ENCODE measurements at places on chromosomes 12 and 14.
A peak's percentile ranks its signal among the peaks of the same experiment; 100 is the strongest.

GRCh38 chr14:82094829-82095345, 561.2 kb upstream of the SEL1L start:
- no peak for DNase-seq

DNA sequence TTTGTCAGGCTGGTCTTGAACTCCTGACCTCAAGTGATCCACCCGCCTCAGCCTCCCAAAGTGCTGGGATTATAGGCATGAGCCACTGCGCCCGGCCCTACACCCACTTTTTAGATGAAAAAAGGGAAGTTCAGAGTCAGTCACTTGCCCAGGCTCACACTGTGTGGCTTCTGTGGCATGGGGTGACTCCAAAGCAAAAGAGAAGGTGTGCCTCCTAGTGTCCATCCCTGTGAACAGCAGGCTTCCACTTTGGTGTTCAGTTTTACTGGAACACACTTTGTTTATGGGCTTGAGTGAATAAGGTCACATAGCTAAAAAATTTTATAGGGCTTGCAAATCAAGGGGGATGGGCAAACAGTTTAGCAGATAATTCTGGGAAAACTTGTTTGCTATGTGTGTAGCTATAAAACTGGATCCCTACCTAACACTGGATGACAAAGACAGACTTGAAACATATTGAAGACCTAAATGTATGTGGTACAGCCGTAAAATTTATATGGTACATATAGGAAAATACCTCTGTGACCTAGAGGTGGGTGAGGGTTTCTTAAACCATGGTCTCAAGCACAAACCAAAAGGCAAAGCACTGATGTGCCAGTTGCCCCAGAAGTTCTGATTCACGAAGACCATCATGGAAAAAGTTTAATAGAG, 54.9 kb downstream of the EID3 start:
- peak; percentile 80 for DNase-seq

DNA sequence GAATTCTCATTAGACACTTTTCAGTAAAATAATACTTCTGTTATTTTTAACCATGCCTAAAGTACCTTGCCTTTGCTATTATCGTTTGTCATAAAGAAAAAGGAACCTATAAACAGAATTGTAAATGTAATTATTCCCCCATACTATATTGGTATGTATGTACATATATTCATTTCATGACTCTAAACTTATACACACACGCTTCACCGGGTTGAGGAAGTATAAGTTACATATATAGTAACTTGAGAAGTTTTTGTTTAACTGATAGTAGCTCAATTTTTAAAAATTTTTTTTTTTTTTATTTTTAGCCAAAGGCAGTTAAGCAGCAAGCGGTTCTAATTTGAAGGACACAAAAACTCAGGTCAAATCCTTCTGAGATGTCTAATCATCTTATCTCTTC, 107.6 kb downstream of the PLEKHG7 start:
- no peak for DNase-seq

DNA sequence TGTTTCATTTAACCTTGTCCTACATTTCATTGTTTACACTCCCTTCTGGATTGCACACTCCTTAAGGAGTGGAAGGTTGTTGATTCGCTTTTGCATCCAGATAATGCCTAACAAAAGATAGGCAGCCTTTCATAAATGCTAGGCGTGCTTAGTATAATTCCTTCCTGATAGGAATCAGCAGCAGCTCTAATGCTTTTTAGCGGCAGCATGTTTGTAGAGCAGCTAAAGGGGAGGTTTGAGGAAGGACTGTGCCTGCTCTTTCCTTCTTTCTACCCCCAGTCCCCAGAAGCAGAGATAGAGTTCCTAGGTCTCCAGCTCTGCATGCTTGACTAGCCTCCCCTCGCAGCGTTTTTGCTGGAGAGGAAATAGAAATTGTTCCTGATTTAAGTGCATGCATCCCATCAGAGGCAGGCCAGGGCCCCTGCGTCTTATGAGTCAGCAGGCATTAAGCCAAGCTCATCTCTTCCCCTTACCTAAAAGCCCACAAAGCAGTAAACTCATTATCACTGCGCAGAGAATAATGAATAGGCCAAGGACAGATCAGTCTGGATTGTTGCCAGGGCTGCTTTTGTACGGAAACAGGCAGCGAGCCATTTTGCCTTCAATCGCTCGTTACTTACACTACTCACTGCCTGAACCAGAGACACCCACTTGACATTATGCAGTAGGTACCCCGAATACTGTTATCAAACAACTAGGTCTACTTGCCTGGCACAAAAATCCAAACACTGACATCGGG, 14.0 kb upstream of the TBPL2 start:
- no peak for DNase-seq

- no peak for DNase-seq
These were observed 59.7 kb upstream of the NAP1L1 start for GRCh38 chr12:76144245-76144549.

DNA sequence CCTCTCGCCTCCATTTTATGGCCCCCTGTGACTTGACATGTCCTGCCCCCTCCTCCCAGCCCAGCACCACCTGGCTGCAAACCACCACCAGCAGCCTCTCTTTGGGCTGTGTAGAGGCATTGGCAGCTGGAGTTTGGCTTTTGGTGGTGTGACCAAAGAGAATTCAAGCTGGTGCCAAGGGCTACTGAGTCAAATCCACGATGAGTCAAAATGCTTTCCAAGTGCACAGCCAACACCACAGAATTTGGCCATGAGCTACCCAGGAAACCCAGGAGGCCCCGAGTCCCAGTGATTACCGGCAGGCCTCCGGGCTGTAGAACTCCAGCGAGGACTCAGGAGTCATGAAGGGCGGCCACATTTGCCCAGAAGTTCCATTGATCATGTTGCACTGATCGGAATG, 53.8 kb downstream of the SCARB1 start:
- no peak for DNase-seq

- peak; percentile 61 for DNase-seq
These were observed 133.8 kb upstream of the NUDT4 start for GRCh38 chr12:93243689-93244513.

GRCh38 chr12:6532927-6533652, 1.2 kb upstream of the GAPDH start:
- DNase-seq = peak; percentile 25

DNA sequence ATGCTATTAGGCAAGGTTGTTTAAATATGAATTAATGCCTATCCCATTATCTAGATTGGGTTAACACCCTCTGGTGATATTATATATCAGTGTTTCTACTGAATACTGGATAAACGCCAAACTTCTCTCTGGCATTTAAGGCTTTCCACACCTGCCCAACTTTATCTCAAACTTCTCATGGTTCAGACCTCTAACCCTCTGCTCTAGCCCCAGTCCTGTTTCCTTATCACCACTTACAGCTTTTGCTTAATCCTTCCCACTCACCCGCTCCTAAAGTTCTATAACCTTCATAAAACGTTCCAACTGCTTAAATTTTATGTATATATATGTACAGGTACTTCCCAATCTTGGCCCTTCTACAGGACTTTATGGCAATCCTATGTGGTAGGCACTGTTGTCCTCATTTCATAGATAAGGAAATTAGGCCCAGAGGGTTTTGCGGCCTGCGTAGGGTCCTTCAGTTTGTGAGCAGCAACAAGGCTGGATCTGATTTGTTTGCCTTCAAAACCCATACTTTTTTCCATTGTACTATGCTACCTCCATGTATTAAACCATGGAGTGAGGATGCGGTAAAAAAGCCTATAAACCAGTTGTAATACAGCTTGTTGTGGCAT, 1.2 kb downstream of the LPCAT3 start:
- DNase-seq = peak; percentile 67

DNA sequence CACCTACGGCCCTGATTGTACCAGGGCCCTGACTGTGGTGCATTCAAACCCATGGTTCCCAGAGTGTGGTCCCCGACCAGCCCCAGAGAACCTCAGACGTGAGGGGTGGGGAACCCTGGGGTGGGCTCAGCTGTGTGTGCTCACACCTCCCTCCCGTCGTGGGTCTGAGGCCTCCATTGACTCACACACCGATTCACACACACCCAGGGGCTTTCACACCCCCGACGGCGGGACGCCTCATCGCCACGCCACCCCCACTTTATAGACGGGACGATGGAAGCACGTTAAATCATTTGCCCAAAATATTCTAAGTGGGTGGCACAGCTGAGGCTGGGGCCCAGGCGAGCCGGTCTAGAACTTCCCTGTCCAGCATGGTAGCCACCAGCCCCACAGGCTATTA, 3.4 kb upstream of the FBRSL1 start:
- DNase-seq = no peak

DNA sequence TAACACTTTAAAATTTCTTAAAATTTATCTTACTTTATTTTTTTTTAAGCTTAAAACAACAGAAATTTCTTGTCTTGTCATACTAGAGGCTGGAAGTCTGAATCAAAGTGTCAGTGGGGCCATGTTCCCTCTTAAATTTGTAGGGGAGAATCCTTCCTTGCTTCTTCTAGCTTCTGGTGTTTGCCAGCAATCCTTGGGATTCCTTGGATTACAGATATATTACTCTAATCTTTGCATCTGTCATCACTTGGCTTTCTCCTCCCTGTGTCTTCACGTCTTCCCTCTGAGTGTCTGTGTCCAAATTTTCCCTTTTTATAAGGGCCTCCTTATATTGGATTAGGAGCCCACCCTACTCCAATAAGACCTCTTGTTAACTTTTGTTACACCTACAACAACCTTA, 135.6 kb upstream of the PTPRB start:
- no peak for DNase-seq

DNA sequence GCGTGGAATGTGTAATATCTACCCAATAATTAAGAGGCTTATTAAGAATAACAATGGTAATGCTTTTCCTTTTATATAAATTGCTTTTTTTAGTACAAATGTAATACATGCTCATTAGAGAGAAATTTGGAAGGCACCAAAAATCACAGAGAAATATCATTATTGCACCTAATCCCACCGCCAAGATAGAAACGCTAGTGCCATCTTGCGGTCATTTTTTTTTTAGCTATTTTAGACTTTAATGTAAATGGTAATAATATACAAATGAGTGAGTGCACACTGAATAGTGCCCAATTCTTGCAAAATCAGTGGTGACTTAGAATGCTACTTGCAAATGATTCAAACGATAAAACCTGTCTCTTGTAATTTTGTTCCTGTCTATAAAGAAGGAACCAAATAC, 576.8 kb upstream of the TMEM132C start:
- no peak for DNase-seq

GRCh38 chr14:70189456-70190077, 816 bp upstream of the SLC8A3 start:
- no peak for DNase-seq

DNA sequence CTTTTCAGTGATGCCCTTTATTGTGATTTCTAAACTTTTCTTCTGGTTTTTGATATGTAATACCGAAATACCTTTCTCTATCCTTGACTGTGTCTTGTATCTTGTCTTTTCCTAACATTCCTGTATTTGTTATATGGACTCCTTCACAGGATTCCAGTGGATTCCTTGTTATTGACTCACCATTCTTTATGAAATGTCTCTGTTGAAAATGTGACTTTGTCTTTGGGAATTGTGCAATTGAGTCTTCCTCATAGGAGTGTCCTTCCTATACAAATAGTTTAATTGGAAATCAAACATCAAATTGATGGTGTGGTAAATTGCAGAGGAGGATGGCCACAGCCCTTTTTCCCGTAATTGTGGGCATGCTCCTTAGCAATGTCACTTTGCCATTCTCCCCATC, 296.6 kb upstream of the KITLG start:
- no peak for DNase-seq

GRCh38 chr14:105187116-105187515, 6.0 kb upstream of the NUDT14 start:
- DNase-seq = no peak

DNA sequence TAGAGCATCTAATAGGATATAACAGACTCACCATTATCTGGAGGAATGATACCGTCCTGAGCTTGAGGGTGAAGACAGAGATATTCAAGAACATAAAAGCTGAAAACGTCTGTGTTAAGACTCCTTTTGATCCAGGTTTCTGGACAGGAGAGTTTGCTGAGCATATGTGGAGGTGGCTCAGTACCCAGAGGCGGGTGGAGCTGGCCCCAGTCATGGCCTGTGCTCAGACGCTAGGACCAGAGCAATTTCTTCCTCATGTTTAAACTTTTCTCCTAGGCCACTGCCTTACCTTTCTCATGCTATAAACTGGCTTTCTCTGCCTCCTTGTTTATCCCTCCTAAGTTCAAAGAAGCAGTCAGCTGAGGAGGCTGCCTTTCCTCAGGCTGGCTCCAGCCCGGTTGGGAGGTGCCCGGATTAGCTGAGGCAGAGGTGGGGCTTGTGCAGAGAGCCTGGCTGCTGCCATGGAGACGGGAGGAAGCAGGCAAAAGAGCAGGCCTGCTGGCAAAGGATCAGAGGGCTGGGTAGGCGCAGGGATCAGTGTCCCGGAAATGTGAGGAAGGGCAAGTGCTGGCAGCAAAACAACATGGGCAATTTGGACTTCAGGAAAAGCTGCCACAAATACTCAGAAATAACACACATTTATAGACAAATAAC, 13.7 kb downstream of the COA8 start:
- DNase-seq = no peak

DNA sequence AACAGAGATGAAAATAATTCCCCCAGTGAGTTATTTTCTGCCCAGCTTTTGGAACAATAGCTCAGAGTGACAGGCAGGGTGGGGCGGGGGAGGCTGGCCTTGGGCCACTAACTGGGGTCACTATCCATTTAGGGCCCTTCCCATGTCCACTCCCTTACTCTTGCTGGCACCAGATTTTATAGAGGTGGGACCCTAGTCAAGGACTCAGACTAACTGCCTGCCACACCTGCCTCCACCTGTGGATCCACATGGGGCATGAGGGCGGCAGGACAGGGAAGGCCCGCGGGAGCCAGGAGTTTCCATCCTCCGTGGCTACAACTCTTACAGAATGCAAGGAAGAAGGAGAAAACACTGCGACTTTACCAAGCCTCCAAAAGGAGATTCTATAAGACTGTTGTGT, 10.1 kb downstream of the VDR start:
- no peak for DNase-seq

DNA sequence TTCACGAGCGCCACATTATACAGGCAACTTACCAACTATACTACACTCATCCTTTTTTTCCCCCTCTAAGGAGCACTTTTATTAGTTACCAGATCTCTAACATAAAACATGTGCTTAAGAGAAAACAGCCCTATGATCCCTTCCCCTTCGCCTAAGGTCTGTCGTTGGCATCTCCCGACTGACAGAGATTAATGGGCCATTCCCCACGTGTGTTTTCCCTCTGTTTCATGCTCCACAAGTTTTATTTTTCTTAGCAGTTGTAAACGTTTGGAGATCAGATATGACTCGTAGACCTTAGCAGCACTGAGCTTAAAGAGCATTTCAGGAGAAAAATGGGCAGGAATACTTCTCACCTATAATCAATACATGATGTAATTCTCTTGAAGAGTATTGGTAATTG, 51.4 kb upstream of the FZD10 start:
- no peak for DNase-seq

- DNase-seq = no peak
These were observed 45.1 kb upstream of the FERMT2 start for GRCh38 chr14:52995998-52996397.

All from hematopoietic multipotent progenitor cell treated with erythropoietin and hydrocortisone succinate and interleukin-3 and kit ligand, for 17 days (in vitro differentiated cells).